Activated naive CD4-positive, alpha-beta T cell treated with anti-CD3 and anti-CD28 coated beads, Interleukin-2, amount 50 U/mL, for 72 hours (primary cell): ENCODE measurements at places on chromosomes 4 and X.

- DNase-seq = no peak
These were observed 57.5 kb downstream of the PCDH18 start for GRCh38 chr4:137474711-137475301.

- no peak for DNase-seq
These were observed 22.2 kb downstream of the CRMP1 start for GRCh38 chr4:5870701-5871100.

- no peak for DNase-seq
These were observed 174.6 kb downstream of the COL25A1 start for GRCh38 chr4:109127866-109128265.

GRCh38 chrX:81261576-81261975 lies 59.7 kb downstream of the SH3BGRL start:
- no peak for DNase-seq

- no peak for DNase-seq
These were observed 38.1 kb downstream of the DIAPH2 start for GRCh38 chrX:96722781-96723180.

GRCh38 chrX:23888887-23889501 lies 18.7 kb downstream of the APOO start:
- no peak for DNase-seq

- DNase-seq = no peak
These were observed 1.3 kb downstream of the CASP3 start for GRCh38 chr4:184648054-184648312.

DNA sequence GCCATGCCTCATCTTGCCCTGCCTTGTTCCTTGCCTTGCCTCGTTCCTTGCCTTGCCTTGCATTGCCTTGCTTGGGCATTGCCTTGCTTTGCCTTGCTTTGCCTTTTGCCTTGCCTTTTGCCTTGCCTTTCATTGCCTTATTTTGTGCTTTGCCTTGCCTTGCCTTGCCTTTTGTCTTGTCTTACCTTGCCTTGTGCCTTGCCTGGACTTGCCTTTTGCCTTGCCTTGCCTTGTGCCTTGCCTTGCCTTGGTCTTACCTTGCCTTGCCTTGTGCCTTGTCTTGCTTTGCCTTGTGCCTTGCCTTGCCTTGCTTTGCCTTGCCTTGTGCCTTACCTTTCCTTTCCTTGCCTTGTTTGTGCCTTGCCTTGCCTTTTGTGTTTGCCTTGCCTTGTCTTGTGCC lies 88.2 kb downstream of the TAB3 start:
- DNase-seq = no peak

- no peak for DNase-seq
These were observed 64.5 kb upstream of the WDR1 start for GRCh38 chr4:10180927-10181744.

DNA sequence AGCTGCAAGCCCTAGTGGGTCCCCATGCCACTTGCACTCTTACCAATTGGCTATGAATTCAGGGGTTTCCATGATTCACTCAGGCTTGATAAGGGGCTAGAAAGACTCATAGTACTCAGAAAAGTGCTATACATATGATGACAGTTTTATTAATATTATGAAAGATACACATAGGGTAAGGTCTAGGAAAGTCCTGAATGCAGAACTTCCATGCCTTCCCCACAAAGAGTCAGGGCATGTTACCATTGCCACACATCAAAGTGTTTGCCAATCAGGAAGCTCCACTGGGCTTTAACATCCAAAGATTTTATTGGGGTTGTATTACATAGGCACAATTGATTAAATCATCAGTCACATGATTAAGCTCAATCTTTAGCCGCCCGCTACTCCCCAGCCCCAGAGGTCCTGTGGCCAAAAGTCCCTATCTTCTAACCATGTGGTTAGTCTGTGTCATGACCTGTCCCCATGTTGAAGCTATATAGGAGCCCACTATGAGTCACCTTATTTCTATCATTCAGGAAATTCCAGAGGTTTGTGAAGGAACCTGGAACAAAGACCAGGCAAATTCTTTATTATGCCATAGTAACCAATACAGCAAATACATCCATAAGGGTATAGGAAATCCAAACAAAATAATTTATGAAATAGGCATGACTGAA lies 635.6 kb downstream of the STPG2 start:
- no peak for DNase-seq

- DNase-seq = no peak
These were observed 8.6 kb upstream of the HS6ST2 start for GRCh38 chrX:132967049-132967448.

DNA sequence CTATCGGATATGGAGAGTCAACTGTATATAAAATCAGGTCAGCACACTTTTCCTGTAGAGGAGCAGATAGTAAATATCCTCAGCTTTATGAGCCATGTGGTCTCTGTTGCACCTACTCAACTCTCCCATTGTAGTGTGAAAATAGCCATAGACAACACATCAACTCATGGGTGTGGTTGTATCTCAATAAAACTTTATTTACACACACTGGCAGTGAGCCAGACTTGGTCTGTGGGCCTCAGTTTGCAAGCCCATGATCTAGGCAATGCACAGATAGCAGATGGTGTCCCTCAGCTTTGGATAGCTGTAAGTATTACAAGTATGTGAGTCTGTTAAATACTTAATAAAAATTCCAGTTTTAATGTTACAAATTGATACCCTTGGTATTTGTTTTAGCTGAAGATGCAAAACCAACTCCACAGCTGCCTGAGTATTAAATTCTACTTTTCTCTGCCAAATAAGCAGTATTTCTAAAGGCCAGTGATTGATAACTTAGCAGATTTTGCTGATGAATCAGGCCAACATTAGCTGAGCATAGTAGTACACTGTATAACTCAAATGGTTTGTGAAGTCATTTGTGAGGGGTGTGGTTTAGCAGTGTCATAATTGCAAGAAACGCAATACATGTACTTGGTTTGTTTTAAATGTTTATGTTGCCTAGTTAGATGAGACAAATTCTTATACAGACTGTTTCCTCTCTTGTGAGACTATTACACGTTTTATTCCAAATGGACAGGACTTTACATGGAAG lies 87.3 kb downstream of the GPR143 start:
- DNase-seq = no peak

GRCh38 chr4:120070196-120070595 lies 3.5 kb upstream of the MAD2L1 start:
- DNase-seq = no peak

DNA sequence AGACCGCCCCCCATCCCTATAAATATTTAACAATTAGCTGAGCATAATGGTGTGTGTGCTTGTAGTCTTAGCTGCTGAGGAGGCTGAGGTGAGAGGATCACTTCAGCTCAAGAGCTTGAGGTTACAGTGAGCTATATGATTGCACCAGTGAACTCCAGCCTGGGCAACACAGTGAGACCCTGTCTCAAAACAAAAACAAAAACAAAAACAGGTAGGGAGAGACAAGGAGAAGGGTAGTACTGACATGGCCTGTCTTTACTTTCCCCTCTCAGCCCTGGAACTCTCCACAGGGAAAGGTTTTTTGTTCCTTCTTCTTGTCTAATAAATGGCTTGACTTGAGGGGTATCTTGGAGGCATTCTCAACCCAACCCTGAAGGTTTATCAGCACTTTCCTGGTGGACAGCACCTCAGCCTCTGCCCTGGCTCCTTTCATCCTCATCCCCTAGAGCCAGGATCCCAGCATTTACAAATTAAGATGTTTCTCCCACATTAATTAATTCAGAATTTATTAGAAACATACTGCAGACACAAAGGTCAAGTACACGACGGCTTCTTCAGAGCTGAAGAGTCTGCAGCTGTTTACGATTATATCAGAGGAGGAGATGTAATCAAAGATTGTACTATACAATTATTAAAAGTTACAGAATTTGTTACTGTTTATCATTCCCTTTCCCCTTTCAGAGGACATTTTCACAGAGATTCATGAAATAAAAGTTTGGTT lies 131.8 kb downstream of the AFF1 start:
- DNase-seq = no peak

- DNase-seq = no peak
These were observed 488.3 kb downstream of the PPARGC1A start for GRCh38 chr4:23401572-23401971.

GRCh38 chrX:102846544-102847236 lies 90.4 kb upstream of the RAB40AL start:
- no peak for DNase-seq

GRCh38 chr4:144685911-144686310 lies 40.0 kb downstream of the HHIP start:
- DNase-seq = no peak

DNA sequence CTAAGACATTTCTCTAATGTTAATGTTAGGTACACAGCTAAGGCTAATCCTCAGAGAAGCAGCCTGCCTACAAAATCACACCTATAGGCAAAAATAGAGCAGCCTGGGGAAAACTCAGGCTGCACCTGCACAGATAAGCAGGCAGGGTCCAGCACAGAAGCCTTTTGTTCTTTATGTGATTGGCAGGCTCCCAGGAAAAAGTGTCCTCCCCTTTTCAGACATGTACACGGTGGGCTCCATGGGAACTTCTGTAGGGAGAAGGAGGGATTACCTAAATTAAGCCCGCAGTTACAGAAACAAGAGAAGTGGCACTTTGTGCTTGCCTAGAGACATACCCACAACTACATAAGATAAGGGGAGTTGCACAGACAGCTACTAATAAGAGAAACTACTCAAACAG lies 4.0 kb upstream of the HSPA4L start:
- DNase-seq = no peak
